Kidney (tissue), 22 donors: ENCODE measurements at places on chromosomes 7 and 10. TPM values are rescaled to one million over a fixed set of nuclear protein-coding genes. Genes with fewer than 3 reads are reported as not detected.

DNA sequence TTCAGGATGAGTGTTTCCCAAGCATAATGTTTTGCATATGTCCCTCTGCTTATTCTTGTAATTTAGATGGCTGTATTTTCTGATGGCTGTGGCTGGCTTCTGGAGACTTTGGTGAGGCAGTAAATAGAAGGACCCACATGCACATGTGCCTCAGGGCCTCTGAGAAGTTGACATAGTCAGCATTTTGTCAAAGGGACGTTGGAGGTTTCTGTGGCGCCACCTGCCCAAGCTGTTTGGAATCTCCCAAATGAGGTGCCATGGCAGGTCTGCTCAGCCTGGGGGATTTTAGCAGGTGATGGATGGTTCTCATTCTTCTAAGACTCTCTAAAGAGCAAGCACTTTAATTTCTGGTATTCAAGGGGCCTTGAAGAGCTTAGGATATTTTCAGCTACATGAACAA is 29.8 kb downstream of the C10orf120 start:
- no peak for DNase-seq

DNA sequence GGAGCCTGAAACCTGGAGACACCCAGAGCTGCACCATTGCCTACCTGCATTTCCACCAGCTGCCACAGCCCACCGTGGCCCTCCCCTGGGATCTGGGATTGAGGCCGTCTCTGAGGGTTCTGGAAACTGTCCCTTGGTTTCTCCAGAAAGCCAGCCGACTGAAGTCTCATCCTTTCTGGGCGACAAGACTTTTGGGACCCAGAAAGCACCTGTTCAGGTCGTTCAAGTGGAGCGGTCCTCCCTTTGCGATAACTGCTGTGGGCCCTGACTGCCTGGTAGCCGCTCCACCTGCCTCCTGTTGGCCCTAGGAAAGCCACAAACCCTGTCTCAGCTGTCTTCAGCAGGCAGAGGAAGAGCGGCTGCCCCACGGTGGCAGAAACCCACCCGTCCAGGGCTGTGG is 346.0 kb upstream of the MKI67 start:
- no peak for DNase-seq

DNA sequence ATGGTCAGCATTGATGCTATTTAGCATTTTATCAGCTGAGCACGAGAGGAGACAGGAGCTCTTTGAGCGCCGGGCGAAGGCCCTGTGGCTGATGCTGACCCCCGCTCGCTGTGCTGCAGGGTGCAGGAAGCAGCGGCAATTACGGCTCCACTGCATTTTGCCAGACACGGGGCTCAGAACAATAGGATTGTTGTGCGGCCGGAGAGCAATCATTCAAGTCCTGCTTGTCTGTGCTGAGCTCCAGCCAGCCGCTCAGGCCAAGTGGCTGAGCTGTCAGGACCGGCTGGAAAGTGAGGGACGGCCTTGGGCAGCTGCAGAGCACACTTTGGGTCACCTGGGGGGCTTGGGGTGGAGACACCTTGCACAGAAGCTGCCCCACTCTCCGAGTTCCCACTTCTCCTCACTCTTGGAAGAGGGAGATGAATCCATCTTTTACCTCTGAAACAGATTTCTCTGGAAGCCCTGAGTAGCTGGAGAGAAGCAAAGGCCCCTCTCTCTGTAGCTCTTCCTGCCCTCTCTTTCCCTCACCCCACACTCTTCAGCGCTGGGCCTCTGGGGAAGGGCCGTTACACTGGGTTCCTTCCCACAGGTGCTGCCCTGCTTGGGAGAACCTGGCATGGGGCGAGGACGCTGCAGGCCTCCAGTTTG is 17.3 kb upstream of the ADARB2 start:
- DNase-seq: no peak

DNA sequence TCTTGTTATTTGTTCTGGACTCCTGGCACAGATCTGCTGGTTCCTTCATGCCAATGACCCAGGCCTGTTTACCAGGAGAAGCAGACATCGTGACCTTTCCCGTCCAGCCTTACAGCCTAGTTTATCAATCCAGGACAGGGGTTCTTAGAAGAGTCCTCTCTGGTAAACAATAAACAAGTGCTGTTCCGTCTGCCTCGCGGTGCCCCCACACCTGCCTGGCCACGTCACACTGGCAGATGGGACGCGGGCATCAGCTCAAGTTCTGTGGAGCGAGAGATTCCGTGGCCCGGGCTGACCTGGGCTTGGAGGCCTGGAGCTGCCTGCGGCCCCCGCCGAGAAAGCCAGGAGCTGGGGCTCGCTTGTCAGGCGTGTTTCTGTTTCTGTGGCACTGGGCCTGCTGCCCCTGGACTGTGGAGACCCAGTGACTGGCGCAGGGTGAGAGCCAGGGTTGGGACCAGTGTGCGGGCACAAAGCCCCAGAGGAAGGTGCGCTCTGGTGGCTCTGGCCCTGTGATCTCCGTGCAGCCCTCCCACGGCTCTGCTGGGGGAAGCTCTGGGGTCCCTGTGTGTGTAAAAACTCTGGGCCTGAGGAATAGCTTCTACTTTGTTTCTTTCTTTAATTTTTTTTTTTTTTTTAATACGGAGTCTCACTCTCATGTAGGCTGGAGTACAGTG is 28.4 kb upstream of the PFKFB3 start:
- DNase-seq: no peak

DNA sequence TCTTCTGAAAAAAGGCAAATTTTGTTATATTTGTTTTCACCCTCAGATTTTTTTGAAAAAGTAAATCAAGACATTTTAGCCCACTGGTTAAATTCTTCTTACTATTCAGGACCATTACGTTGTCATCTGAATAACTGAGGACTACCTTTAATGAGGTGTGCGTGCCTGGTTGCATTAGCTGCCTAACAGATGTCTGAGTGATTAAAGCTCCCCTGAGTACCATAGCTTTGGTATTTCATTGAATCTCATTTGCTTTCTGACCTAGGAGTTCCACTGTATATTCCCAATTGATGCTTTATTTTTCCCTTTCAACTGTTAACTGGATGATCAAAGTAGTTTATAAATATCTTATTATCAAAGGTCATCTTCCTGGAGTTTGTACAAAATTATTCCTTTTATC is 410.0 kb upstream of the SEMA3D start:
- no peak for DNase-seq

DNA sequence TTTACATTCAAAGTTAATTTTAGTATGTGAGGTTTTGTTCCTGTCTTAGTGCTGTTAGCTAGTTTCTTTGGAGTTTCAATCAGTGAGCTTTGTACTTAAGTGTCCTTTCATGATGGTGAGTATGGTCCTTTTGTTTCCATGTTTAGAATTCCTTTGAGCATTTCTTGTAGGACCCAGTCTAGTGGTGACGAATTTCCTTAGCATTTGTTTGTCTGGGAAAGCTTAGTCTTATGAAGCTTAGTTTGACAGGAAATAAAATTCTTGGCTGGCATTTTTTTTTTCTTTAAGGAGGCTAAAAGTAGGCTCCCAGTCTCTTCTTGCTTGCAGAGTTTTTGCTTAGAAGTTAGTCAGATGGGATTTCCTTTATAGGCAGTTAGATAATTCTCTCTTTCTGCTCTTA is 209.2 kb upstream of the SEMA3C start:
- DNase-seq: no peak

GRCh38 chr7:41817386-41817785 is 114.5 kb upstream of the INHBA start:
- no peak for DNase-seq

DNA sequence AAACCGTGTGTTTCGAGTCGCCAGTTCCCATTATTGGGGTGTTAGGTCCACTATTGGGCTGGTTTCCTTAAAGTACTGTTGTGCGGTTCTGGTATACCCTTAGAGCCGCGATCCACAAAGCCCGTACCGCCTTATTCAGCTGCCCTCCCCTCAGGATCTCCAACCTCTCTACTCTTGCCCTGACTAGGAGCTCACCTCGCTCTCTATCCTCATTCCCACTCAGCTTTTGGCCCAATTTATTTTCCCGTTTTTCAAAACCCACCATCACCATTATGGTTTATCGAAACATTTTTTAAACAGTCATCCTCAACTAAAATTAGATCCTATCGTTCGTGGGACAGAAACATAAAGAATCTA is 461 bp upstream of the ETV1 start:
- DNase-seq: no peak

DNA sequence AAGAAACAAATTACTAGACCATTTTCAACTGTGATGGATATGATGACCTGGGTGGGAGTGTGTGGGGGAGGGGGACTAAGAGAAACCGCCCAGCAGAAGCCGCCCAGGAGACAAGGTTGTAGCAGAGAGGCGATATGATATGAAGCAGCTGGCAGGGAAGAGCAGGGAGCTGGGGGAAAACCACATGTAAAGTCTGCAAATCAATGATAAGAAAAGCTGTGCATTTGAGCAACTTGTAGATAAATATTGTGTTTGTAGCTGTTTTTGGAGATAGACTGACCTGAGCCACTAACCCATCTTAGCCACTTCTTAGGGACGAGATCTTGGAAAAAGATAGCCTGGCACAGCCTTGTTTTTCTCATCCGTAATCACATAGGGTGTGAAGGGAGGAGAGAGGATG is 252.6 kb downstream of the SEC23IP start:
- DNase-seq: no peak

- peak; percentile 34 for DNase-seq
Measured at GRCh38 chr7:40882071-40882658, 747.4 kb downstream of the SUGCT start.

DNA sequence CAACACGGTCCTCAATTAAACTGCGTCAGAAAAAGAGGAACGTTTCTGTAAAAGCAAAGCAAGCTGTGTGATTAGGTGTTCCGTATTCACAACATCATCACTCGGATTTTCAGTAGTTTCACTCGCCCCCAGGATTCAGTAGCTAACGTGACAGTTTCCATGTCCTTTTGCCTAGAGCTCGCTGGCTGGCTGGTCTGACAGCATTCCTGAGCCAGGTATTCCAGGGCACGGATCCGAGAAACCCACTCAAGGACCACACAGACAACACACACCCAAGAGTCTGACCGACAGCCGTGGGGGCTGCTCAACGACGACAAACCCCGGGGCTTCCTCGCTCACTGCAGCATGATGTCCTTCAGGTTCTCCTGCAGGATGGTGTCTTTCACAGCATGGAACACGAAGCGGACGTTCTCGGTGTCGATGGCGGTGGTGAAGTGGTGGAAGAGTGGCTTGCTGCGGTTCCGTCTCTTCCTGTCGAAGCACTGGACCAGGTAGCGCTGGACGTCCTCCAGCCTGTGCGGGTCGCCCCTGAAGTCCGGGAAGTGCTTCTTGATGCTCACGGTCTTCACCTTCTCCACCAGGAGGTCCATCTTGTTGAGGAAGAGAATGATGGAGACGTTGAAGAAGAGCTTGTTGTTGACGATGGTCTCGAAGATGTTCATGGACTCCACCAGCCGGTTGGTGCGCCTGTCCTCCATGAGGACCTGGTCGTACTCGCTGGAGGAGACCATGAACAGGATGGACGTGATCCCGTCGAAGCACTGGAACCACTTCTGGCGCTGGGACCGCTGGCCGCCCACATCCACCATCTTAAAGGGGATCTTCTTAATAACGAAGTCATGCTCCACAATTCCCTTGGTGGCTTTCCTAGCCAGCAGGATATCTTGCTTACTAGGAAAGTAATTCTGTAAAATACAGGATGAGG is 43.1 kb downstream of the AMZ1 start:
- no peak for DNase-seq

DNA sequence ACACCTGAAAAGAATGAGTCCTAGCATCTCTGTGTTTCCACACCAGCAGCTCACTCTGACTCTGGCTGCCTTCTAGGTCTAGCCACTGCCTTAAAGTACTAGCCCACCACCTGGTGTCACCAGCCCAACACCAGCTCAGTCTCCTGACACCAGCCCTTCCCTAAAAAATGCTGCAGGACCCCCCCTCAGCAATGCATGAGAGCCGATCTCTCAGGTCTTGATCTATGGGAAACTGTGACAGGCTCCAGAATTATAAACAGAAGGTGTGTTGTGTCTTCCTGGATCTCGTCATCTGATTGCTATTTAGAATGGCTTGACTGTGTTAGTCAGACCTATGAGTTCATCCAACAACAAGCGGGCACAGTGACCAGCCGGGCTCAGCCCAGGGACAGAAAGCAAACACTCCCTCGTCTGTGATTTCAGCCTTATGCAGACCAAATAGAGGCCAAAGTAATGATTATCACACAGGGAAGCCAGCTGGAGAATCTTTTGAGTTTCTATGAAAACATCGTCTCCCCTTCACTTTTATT is 66.6 kb downstream of the CUBN start:
- DNase-seq: peak; percentile 50

GRCh38 chr10:93077860-93078337 is 4.2 kb downstream of the CYP26A1 start:
- no peak for DNase-seq

- DNase-seq: no peak
Measured at GRCh38 chr7:45068236-45069023, 20.3 kb downstream of the NACAD start.

DNA sequence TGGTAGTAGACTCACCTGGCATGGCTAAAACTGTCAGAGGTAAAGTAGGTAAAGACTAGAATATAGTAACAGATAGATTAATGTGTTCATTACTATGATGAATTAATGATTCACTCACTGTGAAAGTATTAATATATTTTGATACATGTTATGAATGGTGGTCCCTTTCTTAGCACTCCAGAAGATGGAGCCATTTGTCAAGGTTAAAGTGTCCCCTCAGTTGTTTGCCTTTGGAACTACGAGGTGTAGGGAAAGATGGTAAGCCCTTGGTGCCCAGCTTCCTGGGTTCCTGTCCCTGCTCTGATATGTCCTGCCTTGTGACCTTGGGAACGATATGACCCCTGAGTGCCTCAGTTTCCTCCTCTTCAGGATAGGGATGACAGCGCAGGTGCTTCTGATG is 49.4 kb downstream of the HTRA1 start:
- no peak for DNase-seq

- no peak for DNase-seq
Measured at GRCh38 chr10:74963549-74963948, 137.1 kb downstream of the KAT6B start.

DNA sequence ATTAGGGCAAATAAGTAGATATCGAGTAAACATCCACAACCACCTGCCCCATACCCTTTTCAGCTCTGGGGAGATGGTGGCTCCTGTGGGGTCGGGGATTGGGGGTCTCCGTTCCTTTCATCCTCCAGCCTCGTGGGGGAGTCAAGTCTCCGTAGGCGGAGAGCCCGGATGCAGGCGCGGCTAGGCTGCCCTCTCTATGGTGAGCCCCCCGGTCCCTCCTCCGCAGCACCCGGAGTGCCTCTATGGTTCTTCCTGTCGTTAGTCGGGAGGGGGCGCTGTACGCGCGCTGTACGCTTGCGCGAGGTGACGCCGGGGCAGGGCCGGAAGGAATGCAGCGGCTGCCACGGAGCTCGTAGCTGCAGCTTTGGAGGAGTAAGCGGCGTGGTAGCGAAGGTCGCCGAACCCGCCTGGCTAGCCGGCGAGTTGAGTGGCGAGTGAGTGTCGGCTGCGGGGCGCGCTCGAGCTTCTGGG is 14.8 kb upstream of the MMD2 start:
- DNase-seq: peak; percentile 97

- no peak for DNase-seq
Measured at GRCh38 chr10:59033622-59034021, 142.8 kb upstream of the PHYHIPL start.

- DNase-seq: no peak
Measured at GRCh38 chr7:90777041-90777440, 180.9 kb downstream of the CDK14 start.

The PHKG1 gene
- total RNA-seq: 0.91 TPM

The ADRB1 gene
- 0.72 TPM for total RNA-seq

The SLC39A12 gene
- total RNA-seq: 0.16 TPM

The IGFBP3 gene
- total RNA-seq: 193 TPM

The CLCN1 gene
- 0.35 TPM for total RNA-seq

The HOXA9 gene
- 36.8 TPM for total RNA-seq

The IDI2 gene
- total RNA-seq: not detected

The PAPOLB gene
- total RNA-seq: 0.06 TPM

The FAM25G gene
- not detected for total RNA-seq

The TMEM178B gene
- 20.0 TPM for total RNA-seq

The ZCCHC24 gene
- total RNA-seq: 21.3 TPM

The TDRD1 gene
- 0.88 TPM for total RNA-seq

The C10orf67 gene
- total RNA-seq: 1.6 TPM

The KCNIP2 gene
- 3.4 TPM for total RNA-seq

The VSTM4 gene
- 8.5 TPM for total RNA-seq
